Left ventricle myocardium inferior (tissue), 1 donor: ENCODE measurements at places on chromosomes 5 and 9. TPM values are rescaled to one million over a fixed set of nuclear protein-coding genes. Genes with fewer than 3 reads are reported as not detected.
A peak's percentile ranks its signal among the peaks of the same experiment; 100 is the strongest.

FAM153A gene
- total RNA-seq = 0.63 TPM

DNA sequence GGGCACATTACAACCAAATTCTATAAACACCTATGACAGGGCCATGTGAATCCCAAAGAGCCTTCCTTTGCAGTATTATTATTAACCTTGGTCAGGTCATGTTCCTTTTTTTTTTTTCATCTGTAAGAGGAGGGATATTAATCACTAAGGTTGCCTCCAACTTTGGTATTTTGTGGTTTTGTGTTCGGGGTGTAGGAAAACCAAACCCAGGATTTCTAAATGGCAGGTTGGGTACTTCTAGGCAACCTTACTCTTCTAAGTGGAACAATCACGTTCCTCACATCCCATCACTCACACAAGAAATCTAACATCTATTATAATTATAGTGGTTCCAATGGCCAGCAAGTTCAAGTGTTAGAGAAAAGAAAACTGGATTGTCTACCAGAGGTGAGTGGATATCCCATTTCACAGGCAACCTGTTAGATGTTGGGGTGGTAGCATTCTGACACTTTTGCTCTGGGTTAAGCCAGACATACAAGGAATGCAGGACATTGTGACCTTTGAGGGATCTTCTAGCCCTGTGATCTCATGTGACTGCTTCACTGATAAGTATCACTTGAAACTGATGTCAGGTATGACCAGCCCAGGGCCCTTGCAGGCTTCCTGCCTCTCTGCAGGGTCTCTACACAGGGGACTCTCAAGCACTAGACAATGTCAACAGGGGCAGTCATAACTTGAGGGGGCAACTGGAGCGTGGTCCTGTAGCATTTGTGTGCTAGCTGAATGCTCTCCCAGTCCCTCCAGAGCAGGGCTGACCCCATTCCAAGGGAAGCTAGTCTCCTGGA, 126.2 kb upstream of the VLDLR start:
- H3K36me3 ChIP-seq = no peaks in the 10 kb centered on the region
- no peak overlapping the region for H3K4me3 ChIP-seq

GRCh38 chr5:62256161-62257019, 49.6 kb upstream of the KIF2A start:
- H3K27me3 ChIP-seq = no peaks in the 10 kb centered on the region
- no peak overlapping the region for H3K4me3 ChIP-seq
- no peak for DNase-seq
- H3K4me1 ChIP-seq = peaks cover 4% of the 10 kb centered on the region
- H3K27ac ChIP-seq = no peak overlapping the region

- no peaks in the 10 kb centered on the region for H3K27me3 ChIP-seq
- no peak overlapping the region for H3K27ac ChIP-seq
- no peak for DNase-seq
- H3K4me1 ChIP-seq = no peaks in the 10 kb centered on the region
- H3K36me3 ChIP-seq = peaks cover 9% of the 10 kb centered on the region
Observed at GRCh38 chr9:35303567-35303966, 141.8 kb downstream of the UNC13B start.

GRCh38 chr9:132063281-132063680, 16.4 kb downstream of the MED27 start:
- no peak overlapping the region for H3K27ac ChIP-seq
- peaks cover 5% of the 10 kb centered on the region for H3K36me3 ChIP-seq
- DNase-seq = no peak
- H3K4me3 ChIP-seq = no peak overlapping the region
- peaks cover 42% of the 10 kb centered on the region for H3K4me1 ChIP-seq
- no peaks in the 10 kb centered on the region for H3K27me3 ChIP-seq

- peak overlapping the region; percentile 76 for H3K4me3 ChIP-seq
- no peak for DNase-seq
- H3K27me3 ChIP-seq = no peaks in the 10 kb centered on the region
- peak overlapping the region; percentile 96 for H3K27ac ChIP-seq
- no peaks in the 10 kb centered on the region for H3K36me3 ChIP-seq
Observed at GRCh38 chr5:65482296-65482735, 596 bp upstream of the ADAMTS6 start.

PLAC8L1 gene
- 0.49 TPM for total RNA-seq

DNA sequence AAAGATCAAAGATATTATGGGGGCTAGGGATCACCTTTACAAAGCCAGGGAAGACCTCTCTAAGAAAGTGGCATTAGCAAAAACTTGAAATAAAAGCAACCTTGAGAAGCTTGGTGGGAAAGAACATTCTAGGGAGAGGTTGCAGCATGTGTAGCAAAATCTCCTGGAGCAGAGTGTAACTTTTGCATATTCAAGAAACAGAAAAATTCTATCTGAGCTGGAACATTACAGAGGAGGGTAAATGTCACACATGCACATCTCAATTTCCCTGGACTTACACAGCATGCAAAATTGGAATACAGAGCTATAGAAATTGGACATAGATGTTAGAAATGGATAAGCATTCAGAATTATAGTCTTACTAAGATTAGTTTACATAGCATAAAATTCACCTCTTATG, 510.0 kb downstream of the CETN3 start:
- no peaks in the 10 kb centered on the region for H3K27me3 ChIP-seq
- DNase-seq = no peak
- H3K36me3 ChIP-seq = no peaks in the 10 kb centered on the region
- H3K27ac ChIP-seq = no peak overlapping the region
- no peak overlapping the region for H3K4me3 ChIP-seq
- H3K4me1 ChIP-seq = peaks cover 6% of the 10 kb centered on the region
